ENCODE measurements at places on chromosomes 3 and 15. TPM values are rescaled to one million over a fixed set of nuclear protein-coding genes. Genes with fewer than 3 reads are reported as not detected.

- H3K27ac ChIP-seq = no peak overlapping the region
- no peaks in the 10 kb centered on the region for H3K27me3 ChIP-seq
- H3K36me3 ChIP-seq = no peaks in the 10 kb centered on the region
- DNase-seq = no peak
- H3K4me1 ChIP-seq = no peaks in the 10 kb centered on the region
- no peak overlapping the region for H3K4me3 ChIP-seq
These were observed 733.5 kb downstream of the NTRK3 start for GRCh38 chr15:87522997-87523396.

DNA sequence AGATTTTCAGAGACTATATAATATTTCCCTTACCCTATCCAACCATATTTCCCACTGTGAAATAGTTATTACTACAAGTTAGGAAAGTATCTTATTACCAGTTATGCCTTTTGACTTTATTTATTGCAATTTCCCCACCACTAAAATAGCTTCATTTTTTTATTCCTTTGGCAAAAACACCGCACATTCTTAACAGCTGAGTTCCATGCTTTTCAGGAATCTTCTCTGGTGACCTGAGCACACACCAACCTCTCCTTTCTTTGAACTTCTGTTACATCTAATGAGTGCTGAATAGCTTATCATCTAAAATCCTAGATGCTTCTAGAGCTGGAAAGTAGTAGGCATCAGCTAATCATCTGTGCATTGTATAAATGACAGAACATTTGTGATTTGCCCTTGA lies 99.1 kb downstream of the UBE2E2 start:
- no peak overlapping the region for H3K4me3 ChIP-seq
- no peaks in the 10 kb centered on the region for H3K36me3 ChIP-seq
- H3K27me3 ChIP-seq = no peaks in the 10 kb centered on the region
- H3K27ac ChIP-seq = no peak overlapping the region
- no peak for DNase-seq
- H3K4me1 ChIP-seq = peaks cover 4% of the 10 kb centered on the region

DNA sequence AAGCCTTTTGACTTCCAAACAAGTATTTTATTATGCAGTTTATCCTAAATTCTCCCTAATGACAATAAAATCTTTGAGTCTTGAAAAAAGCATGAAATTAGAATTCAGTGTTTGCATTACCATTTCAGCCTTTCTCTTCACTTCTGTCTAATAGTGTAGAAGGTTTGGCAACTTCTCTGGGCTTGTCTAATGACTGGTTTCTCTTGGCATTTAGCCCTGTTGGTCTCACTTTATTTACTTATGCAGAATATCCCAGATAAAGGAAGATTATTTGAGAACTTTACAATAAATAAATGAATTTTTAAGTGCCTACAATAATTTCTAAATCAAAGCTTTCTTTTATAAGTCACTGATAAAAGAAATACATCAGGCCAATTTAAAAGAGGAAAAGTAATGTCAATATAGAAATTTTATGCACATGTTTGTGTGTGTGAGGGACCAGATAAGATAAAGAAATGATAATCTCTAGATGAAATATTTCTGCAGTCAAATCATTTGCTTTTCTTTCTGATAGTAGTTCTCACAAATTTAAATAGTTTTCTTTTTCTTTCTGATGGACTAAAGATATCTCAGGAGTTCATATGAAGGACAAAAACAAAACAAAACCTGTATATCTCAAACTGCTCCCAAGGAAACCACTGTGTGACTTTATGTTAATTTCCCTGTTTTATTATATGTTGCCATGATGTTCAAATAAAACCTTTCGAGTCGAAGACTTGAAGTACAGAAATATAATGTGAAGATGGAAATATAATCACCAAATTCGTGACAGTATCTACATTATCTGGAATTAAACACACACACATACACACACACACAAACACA lies 533.1 kb upstream of the CBLB start:
- H3K4me1 ChIP-seq = no peaks in the 10 kb centered on the region
- no peaks in the 10 kb centered on the region for H3K36me3 ChIP-seq
- H3K27ac ChIP-seq = no peak overlapping the region

GRCh38 chr15:76756381-76756780 lies 148.8 kb downstream of the SCAPER start:
- H3K36me3 ChIP-seq = no peaks in the 10 kb centered on the region
- no peak overlapping the region for H3K27ac ChIP-seq
- no peak for DNase-seq
- H3K4me3 ChIP-seq = no peak overlapping the region
- no peaks in the 10 kb centered on the region for H3K4me1 ChIP-seq

The AADACL2 gene
- total RNA-seq = not detected

DNA sequence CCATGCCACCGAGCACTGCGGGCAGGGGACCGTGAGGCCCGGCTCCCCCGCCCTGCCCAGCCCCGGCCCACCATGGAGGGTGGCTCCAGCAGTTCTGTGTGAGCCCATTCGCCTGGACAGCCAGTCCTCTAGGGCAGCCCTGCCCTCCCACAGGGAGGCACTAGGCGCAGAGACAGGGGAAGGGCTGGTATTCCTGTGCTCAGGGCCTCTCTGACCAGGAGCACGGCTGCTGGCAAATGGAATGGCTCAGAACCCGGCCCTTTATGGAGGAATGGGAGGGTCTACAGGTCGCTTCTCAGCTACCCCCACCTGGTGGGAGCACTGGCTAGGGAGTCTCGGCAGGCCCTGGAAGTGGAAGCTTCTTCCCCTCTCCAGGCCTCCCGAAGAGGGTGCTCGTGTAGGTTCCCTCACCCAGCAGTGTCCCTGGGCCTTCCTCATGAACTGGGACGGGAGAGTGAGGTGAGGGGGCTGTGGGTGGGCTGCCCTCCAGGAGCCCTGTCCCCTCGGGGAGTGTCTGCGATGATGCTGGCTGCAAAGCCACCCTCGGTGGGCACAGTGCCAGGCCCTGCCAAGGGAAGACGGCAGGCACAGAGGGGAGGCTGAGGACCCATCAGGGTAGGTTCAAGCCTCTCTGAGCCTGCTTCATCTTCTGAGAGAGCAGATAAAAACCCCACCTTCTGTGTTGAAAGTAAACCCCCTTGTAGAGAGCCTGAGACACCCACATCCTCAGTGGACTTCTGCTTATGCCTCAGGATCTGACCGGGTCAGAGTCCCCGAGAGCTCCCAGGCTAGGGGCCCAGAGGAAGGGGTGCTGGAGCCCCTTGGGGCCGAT lies 1.5 kb downstream of the MELTF start:
- H3K36me3 ChIP-seq = no peaks in the 10 kb centered on the region
- H3K4me1 ChIP-seq = no peaks in the 10 kb centered on the region
- no peaks in the 10 kb centered on the region for H3K27me3 ChIP-seq
- no peak overlapping the region for H3K27ac ChIP-seq
- peak; percentile 51 for DNase-seq

DNA sequence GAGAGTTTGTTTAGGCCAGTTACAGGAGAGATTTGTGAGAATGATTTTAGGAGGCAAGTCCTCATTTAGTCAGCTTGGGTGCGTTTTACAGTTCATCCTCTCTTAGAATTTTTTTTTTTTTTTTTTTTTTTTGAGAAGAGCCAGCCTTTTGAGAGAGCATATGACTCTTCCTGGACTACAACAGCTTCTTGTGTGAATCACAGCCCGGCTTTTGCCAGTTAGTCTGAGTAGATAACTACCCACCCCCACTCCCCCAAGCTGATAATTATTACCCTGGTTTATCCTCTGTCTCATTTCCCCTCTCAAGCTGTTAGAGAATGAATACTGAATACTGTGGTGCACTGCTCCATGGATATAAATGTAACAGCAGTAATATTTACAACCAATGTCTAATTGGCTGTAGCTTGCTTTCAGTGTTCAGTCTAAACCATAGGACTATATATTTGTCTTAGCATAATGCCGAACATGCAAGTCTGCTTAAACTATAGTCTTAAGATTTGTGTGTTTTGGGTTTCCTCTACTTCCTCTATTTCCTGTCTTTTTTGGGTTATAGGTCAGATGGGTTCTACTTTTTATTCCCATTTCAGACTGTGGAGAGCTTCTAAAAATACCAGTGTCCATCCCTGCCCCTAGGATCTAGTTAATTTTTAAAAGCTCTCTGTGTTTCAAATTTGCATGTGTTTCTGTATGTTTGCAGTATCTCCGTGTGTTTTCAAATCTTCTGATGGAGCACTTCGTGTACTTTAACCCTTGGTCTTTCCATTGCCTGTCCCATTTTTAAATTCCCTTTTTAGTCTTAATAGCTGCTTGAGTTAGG lies 8.0 kb downstream of the CHD2 start:
- peaks cover 51% of the 10 kb centered on the region for H3K4me1 ChIP-seq
- H3K36me3 ChIP-seq = peaks cover 4% of the 10 kb centered on the region
- peak; percentile 79 for DNase-seq
- H3K4me3 ChIP-seq = peak overlapping the region; percentile 63
- no peaks in the 10 kb centered on the region for H3K27me3 ChIP-seq

- H3K4me1 ChIP-seq = no peaks in the 10 kb centered on the region
- H3K4me3 ChIP-seq = no peak overlapping the region
- no peaks in the 10 kb centered on the region for H3K27me3 ChIP-seq
- no peak overlapping the region for H3K27ac ChIP-seq
These were observed 93.0 kb upstream of the SLC25A36 start for GRCh38 chr3:140848666-140849065.

Measured in kidney (tissue), 22 donors.